Panc1 (cell line): ENCODE measurements at places on chromosomes 12 and 14. TPM values are rescaled to one million over a fixed set of nuclear protein-coding genes. Genes with fewer than 3 reads are reported as not detected.

The TAS2R14 gene
- total RNA-seq = 1.4 TPM

The CLEC4D gene
- total RNA-seq = not detected

The CELA1 gene
- total RNA-seq = not detected

GRCh38 chr14:79586989-79587598, 624.2 kb downstream of the DIO2 start:
- no peaks in the 10 kb centered on the region for H3K4me1 ChIP-seq
- no peaks in the 10 kb centered on the region for H3K27me3 ChIP-seq
- no peak overlapping the region for H3K27ac ChIP-seq
- H3K4me3 ChIP-seq = no peak overlapping the region
- no peak for DNase-seq

GRCh38 chr12:108120863-108121165, 8.3 kb upstream of the WSCD2 start:
- H3K4me3 ChIP-seq = no peak overlapping the region
- peaks cover 8% of the 10 kb centered on the region; the same call in 1 of the 2 replicates for H3K27me3 ChIP-seq
- H3K27ac ChIP-seq = no peak overlapping the region

- H3K4me1 ChIP-seq = no peaks in the 10 kb centered on the region
- H3K4me3 ChIP-seq = no peak overlapping the region
- no peaks in the 10 kb centered on the region for H3K36me3 ChIP-seq
- no peak overlapping the region for H3K27ac ChIP-seq
- no peak for DNase-seq
- no peaks in the 10 kb centered on the region for H3K27me3 ChIP-seq
These were observed 50.6 kb downstream of the OTX2 start for GRCh38 chr14:56759633-56760032.

GRCh38 chr12:116502989-116503496, 56.1 kb upstream of the MAP1LC3B2 start:
- no peaks in the 10 kb centered on the region for H3K36me3 ChIP-seq
- no peaks in the 10 kb centered on the region for H3K27me3 ChIP-seq
- peaks cover 49% of the 10 kb centered on the region for H3K4me1 ChIP-seq
- peak overlapping the region; percentile 86 for H3K27ac ChIP-seq
- H3K4me3 ChIP-seq = no peak overlapping the region
